ENCODE measurements at places on chromosomes 4 and X.
A peak's percentile ranks its signal among the peaks of the same experiment; 100 is the strongest.

DNA sequence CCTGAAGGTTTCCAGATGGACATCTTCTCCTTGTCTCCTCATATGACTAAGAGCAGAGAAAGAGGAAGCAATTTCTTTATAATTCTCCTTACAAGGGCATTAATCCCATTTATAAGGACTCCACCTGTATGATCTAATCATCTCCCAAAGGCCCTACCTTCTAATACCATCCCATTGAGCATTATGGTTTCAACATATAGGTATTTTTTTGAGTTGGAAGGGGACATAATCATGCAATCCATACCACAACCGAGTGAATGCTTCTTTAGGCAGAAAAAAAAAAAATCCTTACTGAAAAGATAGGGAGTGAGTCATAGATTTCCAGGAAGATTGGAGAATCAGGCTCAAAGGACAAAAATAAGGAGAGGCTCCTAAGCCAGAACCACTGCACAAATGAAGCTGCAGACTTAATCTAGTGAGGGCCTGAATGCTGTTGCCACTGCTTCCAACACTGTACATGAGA, 312.5 kb upstream of the HS3ST1 start:
- peak; percentile 51 for DNase-seq

- DNase-seq, result no peak
Measured at GRCh38 chr4:75511841-75512240, 2.4 kb downstream of the RCHY1 start.

DNA sequence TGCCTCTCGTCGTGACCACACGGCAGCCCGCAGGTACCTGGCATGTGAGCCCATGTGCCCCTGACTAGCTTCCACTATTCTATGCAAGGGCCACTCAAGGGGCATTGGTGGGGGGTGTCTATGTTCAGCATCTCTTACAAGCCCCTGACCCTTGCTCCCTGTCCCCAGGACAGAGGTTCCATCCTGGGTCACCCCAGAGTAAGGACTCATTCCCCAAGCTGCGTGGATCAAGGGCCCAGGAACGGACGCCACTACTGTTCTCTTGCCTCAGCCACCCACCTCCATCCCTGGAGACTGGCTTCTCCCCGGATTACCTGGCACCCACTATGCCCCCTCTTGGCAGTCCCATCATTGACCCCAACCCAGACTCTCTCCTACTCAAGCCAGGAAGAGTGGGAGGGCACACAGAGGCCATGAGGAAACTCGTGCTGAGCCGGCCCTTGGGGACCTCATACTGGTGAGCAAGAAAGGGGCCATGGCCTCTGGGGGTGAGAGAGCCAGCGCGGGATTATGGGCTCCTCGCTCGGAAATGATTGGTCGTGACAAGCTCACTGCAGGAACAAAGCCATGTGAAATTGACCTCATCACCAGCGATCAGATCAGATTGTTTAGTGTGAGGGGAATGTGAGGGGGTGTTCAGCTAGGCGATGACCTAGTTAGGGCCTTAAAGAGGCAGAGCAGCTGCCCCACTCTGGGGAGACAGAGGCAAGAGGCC, 50.1 kb upstream of the PJA1 start:
- DNase-seq, result no peak

DNA sequence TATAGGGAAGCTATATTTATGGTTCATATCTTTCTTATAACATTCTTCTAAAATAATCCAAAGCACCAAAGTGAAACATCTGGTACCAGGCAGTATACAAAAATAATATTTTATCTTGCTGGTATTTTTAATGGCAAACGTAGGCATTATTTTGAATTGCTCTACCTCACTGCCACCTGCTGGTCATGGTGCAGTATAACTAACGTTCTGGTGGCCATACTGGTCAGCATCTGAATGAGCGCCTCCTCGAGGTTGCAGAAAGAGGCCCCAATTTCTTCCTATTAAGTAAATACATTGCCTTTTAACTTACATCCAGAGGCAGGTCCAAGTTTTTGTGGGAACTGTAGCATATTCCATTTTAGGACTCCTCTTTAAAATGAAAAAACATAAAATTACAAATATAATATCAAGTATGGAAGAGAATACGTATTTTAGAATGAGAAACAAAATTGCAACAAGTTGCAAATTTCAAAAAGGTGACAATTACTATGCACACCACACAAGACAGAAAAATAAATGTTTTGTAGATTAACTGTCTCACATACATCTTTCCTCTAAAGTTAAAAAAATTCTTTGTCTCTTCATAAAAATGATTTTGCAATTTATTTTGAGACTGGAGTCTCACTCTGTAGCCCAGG, 22.9 kb upstream of the CWH43 start:
- peak; percentile 86 for DNase-seq

DNA sequence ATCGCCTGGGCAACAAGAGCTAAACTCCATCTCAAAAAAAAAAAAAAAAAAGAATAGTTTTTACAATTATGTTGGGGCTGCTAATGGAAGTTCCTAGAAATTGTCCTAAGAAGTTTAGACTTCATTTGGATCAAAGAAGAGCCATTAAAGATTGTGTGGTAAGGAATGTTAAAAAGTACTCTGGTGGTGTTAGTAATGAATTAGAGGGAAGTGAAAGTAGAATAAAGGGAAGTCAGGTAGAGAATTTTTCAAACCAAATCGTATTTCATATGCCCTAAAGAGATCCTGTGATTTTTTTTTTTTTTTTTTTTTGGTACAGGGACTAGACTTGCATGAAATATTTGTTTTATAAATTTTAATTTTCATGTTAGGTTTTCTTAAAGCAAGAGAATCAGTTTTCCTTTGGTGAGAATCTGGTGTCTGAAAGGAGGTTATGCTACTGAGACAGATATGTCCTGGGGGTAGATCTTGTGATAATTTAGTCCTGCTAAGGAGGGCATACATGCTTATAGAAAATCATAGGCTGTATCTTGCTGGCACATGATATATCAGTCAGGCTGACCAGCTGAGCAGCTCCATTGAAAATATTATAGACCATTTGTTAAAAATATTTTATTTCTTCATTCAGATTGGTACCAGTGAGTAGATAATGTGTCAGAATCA, 10.7 kb downstream of the SEC24B start:
- DNase-seq, result no peak

DNA sequence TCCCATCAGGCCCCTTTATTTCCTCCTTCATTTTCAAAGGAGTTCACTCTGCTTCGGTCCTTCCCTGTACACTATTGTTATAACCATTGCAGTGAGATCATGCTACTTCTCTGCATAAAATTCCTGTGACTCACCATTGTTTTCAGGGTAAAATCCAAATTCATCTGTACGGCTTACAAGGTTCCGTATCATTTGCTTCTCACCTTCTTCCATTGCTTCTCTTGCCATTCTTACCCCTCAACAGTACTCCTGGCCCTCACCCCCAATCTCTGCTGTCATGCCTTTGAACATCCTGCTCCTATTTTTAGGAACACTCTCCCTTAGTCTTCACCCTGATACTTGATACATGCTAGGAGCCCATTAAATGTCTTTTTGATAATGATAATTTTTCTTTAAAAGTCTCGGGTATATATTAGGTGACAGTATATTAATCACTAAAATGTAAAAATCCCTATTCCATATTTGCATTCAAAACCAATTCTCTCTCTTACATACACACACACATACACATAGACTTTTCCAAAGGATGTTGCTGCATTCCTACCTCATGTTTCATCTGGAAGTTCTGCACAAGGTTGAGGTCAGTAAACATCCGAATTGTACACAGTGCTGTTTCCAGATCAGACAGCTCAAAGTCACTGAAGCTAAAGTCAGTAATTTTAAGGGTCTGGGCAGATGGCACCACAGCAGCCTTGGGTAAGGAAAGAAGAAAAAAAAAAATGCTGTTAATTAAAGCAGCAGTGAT, 103.4 kb downstream of the PDE5A start:
- no peak for DNase-seq

Measured in LoVo (cell line).